B cell (primary cell): ENCODE measurements at places on chromosomes 16 and 17.

DNA sequence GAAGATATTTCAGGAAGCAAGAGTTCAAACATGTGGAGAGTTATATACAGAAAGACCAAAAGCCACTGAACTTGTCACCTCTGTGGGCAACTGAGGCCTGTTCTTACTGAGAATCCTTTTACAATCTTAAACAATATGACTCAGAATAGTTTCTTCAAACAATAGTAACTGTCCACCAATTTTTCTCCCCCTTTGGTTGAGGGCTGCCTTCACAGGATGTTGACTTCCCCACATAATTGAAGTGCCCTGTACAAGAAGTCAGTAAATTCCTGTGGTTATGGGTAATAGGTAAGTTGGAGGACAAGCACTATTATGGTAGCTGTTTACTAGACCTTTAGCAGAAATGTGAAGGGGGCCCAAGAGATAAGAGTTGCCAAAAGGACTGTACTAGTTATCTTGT lies 215.8 kb downstream of the CDH8 start:
- no peak for DNase-seq

DNA sequence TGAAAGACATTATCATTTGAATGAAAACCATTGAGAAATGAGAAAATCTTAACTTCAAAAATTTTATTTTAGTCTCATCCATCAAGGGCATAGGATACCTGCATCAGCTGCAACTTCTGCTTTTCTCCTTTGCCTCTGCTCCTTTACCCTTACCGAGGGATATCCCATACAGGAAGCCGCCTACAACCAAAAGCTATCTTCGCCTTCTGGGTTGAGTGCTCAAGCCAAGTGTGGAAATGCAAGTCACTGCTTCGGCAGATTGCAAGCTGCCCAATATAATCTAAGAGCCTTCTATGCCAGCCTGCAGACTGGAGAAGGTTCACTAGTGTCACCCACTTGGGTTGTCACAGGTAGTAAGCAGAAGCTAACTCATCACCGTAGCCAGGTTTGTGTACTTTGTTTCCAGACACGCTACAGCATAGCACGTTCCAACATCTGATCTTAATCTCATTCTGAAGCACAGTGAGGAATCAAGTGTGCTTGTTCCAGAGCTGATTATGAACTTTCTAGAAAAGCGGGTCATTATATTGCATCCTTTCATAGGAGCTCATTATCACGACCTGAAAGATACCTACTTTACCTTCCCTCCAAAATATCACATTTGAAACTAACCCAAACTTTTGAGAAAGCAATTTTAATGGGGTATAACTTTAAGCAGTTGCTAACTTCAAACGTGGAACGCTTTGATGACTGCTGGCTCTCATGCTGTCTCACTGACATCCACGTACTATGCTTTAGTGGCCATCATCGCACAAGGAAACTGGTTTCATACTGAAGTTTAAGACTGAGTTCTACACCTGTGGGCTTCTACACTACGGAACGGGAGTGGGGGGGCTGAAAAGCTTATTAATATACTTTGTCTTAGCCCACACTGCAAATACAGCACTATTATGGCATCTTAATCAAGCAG lies 8.0 kb upstream of the UNK start:
- DNase-seq: peak; percentile 71

DNA sequence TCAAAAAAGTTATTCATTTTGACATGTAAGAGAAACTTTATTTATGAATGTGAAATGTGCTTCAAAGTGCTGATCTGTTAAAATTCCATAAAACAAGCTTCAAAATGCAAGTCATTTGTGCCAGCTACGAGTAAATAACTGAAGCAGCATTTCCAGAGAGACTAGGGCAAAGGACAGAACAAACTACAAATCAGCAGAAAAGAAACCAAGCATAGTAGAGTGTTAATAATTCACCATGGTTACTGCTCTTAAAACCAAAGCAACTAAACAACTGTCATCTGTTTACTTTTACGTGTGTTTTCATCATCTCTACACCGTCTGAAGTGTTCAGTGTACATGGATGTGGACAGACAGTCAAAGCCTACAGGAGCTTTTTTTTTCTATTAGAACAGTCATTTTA lies 1.6 kb upstream of the ASPA start:
- no peak for DNase-seq

- peak; percentile 82 for DNase-seq
Measured at GRCh38 chr16:85931596-85932402, 32.8 kb downstream of the IRF8 start.

- no peak for DNase-seq
Measured at GRCh38 chr17:33811004-33811760, 443.9 kb upstream of the CCL2 start.

DNA sequence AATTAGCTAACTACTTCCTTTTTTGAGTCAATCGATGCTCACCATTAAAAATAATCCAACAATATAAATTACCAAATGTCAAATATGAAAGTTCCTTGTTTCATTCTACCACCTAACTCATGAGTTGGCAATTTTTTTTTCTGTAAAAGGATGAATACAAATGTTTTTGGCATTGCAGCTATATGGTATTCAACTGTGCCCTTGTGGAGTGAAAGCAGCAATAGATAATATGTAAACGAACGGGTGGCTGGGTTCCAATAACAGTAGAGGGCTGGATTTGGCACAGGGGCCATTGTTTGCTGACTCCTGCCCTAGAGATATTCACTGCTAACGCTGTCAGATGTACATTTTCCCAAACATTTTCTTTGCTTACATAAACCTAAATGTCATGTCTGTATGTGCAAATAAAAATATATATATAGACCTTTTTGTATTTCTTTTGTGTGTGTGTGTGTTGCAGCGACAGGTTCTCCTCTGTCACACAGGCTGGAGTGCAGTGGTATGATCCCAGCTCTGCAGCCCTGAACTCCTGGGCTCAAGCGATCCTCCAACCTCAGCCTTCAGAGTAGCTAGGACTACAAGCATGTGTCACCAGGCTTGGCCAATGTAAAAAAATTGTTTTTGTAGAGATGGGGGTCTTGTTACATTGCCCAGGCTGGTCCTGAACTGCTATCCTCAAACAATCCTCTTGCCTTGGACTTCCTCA lies 73.9 kb downstream of the RPGRIP1L start:
- DNase-seq: no peak

DNA sequence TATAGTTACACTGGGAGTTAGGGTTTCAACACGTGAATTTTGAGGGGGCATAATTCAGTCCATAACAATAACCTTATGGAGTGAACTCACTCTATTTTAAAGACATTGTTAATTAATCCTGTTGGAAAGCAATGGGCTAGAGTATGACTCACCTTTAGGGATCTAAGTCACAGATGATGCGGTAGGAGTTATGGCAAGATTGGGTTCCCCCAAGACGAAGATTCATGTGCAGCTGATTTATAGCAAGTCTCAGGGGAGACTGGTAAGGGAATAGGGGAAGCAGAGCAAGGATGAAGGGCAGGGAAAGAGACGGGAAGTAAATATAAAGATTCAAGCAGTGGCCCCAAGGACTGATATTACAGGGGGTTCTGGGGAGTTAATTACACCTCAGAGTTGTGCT lies 159.6 kb upstream of the DNAH9 start:
- no peak for DNase-seq

- no peak for DNase-seq
Measured at GRCh38 chr17:83074486-83075223, 4.8 kb upstream of the METRNL start.

- DNase-seq: peak; percentile 92
Measured at GRCh38 chr16:81478876-81479511, 34.4 kb downstream of the CMIP start.

DNA sequence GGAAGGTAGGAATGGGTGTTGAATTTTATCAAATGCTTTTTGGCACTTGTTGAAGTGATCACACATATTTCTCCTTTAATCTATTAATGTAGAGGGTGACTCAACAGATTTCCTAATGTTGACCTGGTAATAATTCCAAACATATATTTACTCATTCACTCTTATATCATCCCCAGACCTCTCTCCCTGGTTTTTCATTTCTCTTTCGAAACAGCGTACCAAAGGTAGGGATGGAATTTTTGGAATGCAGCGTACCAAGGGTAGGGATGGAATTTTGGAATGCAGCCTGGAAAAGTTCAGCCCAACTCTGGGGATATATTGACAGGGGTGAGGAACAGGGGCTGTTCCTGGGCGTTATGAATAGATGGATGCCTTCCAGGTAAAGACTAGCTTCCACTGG lies 7.3 kb downstream of the KIF18B start:
- no peak for DNase-seq

GRCh38 chr16:85486256-85486915 lies 126.7 kb upstream of the GSE1 start:
- DNase-seq: no peak

GRCh38 chr16:52068447-52069074 lies 478.4 kb downstream of the TOX3 start:
- DNase-seq: no peak
